Retina (tissue), 1 donor: ENCODE measurements at places on chromosomes 1 and 21.

GRCh38 chr1:44812822-44813543 is 4.7 kb downstream of the BTBD19 start:
- no peak for DNase-seq

GRCh38 chr1:37069406-37069805 is 35.1 kb upstream of the GRIK3 start:
- no peak for DNase-seq

GRCh38 chr1:220347654-220348175 is 75.5 kb upstream of the RAB3GAP2 start:
- no peak for DNase-seq

- no peak for DNase-seq
These were observed 338.3 kb downstream of the LTN1 start for GRCh38 chr21:28654406-28654805.

- no peak for DNase-seq
These were observed 101.9 kb upstream of the C1orf21 start for GRCh38 chr1:184284900-184285299.

DNA sequence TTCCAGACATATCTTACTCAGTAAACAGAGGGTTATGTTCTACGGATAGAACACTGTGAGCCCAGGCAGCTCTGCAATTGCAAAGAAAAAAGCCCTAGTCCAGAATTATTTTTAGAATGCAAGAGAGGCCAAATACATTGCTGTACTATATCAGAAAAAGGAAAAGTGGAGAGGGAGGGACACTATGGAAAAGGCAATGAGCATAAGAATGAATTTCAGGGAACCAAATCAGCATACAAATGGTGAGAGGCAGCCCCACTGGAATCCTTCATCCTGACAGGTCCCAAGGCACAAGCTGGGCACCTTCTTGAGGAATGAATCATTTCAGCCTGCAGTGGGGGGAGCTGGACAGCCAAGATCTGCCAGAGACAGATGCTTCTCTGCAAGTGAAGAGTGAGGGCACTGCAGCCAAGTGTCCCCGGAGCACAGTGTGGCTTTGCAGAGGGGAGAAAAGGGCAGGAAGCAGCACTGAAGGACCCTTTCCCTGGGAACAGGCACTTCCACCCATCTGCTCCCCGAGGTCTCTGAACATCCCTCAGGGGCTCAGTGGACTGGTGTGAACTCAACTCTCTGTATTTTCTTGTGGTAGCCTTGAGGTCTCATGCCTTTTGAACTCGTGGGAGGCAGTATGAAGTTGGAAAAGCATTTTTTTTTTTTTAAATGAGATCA is 115.6 kb downstream of the XCL2 start:
- no peak for DNase-seq

GRCh38 chr1:119869995-119870394 is 26.3 kb downstream of the ADAM30 start:
- no peak for DNase-seq

GRCh38 chr1:232627645-232628334 is 2.1 kb downstream of the SIPA1L2 start:
- DNase-seq: peak; percentile 27

- DNase-seq: no peak
These were observed 141.4 kb downstream of the RUNX1 start for GRCh38 chr21:34907461-34908418.

DNA sequence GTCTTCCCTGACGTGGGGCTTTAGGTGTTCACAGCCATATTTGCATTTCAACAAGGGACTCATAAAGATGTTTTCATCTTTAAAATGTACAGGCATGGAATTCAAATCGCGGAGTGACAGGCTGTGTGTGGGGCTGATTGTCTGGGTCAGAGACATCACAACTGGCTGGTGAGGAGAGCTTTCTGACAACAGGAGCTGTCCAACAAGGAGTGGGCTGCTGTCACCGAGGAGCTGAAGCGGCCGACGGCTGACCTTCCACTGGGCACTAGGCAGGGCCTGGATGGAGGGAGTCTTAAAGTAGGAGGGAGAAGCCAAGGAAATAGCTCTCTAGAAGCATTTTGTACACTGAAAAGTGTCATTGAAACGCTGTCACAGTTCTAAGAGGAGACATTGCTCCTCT is 30.5 kb upstream of the SCMH1 start:
- no peak for DNase-seq

DNA sequence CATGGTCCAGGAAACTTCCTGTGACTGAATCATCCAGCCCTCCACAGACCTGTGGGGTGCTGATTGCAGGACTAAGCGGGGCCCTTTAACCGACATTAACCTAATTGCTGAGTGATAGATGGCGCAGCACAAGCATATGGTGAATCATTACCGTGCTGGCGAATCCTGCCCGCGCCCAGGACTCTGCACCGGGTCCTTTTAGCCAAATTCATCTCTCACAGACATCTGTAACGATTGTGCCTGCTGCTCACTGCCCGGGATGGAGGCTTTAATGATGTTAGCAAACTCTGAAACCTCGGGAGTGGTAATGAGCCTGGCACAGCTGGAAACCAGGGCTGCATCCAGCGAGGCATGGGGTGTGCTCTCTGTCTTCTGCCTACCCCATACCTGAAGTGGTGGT is 147.3 kb upstream of the CD34 start:
- no peak for DNase-seq

GRCh38 chr1:110608247-110608646 is 2.1 kb upstream of the KCNA2 start:
- DNase-seq: no peak

DNA sequence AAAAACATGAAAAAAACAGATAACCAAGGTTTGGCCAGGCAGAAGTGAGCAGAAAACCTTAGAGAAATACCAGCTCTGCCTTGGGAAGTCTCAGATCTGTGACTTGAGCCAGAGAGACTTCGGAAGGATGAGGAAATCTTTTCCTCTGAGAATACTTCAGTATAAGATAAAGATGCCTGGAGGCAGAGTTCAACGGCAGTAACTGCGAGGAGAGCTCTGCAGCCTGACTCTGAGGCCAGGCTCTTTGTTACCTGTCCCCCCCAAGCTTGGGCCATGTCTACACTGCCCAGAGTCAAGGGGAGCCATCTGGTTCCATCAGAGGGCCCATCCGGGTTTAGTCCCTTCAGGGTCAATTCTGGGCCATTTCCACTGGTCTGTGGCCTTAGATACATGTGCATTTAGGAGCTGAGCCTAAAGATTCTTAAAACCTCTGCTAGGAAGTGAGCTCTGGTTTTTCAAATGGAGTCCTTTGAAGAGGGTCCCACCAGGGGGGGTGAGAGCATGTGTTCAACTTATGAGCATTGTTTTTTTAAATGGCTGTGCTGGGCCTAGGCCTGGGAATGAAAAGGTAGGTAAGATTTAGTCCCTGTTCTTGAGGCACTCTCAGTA is 8.7 kb downstream of the KIRREL1 start:
- peak; percentile 57 for DNase-seq

- DNase-seq: no peak
These were observed 41.8 kb downstream of the ZNF281 start for GRCh38 chr1:200367841-200368534.
